ENCODE measurements at places on chromosomes 2 and 18.

DNA sequence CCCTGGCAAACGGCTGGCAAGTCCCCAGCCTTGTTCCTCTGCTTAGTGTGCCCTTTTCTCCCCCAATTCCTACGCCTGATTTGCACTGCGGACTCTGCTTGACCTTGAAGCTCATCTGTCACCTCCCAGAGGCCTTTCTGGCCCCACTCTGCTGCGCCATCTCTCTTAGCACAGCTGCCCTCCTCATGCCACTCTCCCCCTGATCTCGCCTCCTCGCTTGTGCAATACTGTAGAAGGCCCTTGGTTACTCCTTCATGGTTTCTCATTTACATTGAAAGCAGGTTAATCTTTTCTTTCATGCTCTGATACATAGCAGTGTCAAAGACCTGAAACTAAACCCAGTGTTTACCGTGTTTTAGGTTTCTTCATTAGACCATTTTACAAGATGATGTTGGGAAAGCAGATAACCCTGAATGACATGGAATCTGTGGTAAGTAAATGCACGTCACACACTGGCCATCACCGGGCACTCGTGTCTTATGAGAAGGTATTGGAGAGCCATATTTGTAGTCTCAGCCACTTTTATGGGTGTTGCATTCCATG is 258.8 kb downstream of the ALPK2 start:
- DNase-seq = no peak

- DNase-seq = no peak
These were observed 5.2 kb downstream of the CCBE1 start for GRCh38 chr18:59691996-59692395.

GRCh38 chr2:174025271-174026121 is 60.3 kb upstream of the SP3 start:
- no peak for DNase-seq

DNA sequence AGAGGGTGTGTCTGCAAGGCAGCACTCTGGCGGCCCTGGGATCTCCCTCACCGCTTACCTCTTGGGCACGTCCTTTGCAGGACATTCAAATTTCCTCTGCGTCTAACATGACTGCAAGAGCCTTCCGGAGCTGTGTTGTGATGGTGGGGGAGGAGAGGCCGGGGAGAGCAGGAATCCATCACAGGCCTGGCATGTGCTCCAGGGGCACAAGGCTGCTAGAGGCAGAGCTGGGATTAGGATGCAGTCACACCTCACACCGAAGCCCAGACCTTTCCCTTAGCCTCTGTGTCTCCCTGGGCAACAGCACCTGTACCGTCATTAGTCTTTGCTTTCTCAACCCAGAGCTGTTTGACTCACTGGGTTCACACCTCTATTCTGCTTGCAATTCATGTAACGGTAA is 111.3 kb downstream of the CMPK2 start:
- no peak for DNase-seq

- no peak for DNase-seq
These were observed 22.7 kb downstream of the MPPE1 start for GRCh38 chr18:11885278-11885947.

DNA sequence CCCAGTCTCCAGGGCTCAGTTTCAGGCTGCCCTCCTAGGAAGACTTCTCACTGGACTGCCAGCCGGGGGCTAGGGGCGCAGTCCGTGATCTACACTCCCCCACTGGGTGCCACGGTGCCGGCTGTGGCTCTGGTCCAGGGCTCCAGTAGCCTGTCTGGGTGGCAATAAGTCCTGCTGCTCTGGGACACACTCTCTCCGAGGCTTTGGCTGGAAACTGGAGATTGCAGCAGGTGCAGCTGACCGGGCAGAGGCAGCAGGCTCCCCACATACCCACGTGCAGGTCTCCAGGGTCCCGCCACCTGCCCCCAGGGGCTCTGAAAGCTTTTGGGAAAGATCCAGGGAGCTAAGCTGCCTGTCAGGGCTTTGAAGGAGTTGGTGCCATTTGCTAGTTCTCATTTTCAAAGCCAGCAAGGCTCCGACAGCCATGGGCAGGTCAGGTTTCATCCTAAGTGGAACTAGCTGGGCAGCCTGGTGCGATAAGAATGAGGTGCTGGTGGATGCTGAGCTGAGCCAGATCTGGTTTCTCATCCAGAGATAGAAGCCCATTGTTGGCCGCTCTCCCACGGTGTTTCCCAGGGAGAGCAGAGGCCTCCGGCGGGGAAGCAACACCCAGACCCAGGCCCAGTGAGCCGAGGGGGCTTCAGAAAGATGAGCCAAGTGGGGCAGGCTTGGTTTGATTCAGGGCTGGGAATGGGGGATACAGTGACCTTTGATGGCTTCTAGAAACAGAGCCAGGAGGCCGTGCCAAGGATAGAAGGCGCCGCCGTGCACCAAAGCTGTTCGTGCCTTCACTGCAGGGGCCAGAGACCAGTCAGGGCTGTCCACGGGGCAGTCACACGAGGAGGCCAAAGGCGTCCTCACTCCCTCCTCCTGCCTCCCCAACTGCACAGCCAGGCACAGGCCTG is 141.7 kb upstream of the GPC1 start:
- no peak for DNase-seq

DNA sequence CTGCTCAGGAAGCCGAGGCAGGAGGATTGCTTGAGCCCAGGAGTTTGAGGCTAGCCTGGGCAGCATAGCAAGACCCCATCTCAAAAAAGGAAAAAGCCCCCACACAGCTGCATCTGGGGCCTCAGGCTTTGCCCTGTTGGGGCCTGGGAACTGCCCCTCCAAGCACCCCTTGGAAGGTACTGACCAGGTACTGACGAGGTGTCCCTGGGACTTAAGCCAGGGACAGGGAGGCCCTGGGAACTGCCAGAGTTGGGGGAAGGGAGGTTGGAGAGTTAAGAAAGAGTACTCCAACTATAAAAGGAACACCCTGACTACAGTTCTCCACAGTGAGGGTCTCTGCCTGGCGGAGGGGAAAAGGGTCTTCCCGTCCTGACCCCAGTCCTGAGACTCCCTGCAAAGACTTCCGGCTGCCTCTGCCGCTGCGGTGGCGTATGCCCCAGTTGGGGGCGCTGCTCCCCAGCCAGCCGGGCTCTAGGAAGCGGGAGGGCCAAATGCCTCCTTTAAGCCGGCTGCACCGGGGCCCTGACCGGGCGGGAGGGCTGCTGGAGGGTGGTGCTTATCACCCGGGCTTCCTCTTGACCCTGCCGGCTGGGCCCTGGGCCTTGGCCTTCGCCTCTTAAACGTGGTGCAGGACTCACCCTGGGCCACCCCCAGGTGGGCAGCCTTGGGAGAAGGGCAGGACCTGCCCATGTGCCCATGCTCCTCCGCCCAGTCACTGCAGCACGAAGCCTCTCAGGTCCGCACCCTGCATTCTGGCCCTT is 12.8 kb downstream of the SLC30A3 start:
- no peak for DNase-seq

DNA sequence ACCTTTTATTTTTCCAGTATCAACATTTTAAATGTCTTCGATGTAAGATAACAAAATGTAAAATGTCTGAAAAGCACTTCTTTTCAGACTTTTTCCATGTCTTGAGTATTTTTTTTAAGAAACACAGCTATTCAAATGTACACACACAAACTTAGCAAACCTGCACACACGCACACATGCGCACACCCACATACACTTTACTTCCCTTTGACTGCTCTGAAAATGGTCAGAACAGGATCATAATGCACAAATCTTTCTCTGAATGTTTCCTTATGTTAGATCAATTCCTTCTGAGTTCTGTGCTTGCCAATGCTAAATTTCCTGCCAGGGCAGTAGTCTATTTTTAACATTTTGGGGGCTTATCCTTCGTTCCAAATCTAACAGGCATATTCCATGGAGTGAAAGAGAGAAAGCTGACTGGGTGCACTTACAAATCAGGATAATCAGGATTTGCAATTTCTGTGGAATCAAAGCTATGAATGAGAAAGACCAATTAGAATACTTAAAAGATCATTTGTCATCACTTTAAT is 136.3 kb downstream of the ZEB2 start:
- DNase-seq = no peak

DNA sequence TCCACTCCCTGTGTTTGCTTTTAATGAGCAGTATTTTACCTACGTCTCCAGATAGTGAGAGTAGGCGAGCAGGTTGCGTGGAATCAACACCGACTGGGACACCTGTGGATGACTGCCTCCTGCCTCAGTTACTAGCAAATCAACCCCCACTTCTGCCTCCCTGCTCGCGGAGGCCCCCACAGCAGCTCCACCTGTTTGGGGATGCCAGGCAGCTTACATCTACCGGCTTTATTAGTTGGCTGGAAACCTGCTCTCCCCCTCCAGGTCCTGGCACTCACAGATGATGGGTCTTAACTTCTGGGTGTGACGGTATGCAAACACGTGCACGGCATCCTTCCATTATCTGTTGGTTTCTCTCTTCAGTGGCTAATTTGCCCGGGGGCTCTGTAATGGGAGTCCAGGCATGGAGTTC is 164.4 kb upstream of the SESTD1 start:
- DNase-seq = no peak

- no peak for DNase-seq
These were observed 71.5 kb downstream of the KCNS3 start for GRCh38 chr2:17950006-17950405.

GRCh38 chr2:238915196-238915595 is 67.3 kb downstream of the TWIST2 start:
- no peak for DNase-seq

- no peak for DNase-seq
These were observed 336.5 kb upstream of the ST6GAL2 start for GRCh38 chr2:107222466-107222865.

DNA sequence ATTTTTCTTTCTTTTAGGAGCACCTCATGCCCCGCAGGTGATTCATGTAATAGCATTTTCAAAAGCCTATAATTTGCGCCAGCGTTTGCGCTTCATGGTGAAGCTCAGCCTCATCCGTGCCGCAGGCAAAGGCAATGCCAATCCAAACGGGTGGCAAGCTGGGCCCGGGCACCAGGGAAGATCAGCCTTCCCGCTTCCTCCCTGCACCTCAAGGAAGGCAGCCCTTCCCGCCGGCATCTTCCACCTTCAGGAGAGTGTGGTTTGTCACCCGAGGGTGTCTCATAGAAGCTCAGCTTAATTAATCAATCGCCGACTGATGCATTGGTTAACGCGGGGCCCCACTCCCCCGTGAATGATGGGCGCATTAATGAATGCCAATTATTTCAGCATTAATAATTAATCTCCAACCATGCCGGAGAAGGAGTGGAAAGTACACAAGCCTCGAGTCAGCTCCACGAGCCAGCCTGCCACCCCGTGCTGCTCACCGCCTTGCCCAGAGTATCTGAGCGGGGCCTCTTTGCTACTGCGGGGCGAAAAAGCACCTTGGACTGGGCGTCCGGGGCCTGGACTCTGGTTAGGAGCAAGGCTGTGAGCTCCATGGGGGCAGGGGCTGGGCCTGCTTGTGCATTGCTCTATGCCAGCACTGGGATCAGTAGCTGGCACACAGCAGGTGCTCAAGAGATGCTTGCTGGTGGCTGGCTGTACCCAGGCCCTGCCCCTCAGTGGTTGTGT is 13.0 kb downstream of the INHBB start:
- DNase-seq = no peak

DNA sequence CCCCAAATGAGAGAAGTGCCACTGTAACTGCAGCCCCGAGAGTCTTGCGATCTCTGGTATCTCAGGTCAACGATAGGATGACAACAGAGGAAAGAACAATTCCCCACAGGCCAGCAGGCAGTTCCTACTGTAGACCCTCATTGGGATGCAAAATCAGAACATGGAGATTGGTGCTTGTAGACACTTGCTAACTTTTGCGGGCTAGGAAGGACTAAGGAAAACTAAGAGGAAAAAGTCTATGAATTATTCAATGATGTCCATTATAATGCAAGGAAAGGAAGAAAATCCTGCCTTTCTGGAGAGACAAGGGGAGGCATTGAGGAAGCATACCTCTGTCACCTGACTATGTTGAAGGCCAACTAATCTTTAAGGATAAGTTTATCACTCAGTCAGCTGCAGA is 51.9 kb upstream of the CWC22 start:
- DNase-seq = no peak

DNA sequence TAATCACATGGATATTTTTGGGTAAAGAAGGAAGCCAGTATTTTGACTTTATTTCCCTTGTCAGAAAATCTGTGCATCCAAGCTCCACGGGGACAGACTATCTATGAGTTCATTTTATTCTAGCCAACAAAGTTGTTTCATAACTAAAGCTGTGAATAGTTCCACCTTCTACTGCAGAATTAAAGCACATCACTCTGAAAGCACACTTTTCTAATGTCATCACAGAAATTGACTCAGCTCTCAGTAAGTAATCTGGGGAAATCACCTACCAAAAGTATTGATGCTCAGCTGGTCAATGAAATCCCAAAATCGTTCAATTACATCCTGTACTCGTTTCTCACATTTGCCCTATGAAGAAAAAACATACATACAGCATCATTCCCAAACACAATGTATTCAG is 19.1 kb downstream of the IAH1 start:
- no peak for DNase-seq

DNA sequence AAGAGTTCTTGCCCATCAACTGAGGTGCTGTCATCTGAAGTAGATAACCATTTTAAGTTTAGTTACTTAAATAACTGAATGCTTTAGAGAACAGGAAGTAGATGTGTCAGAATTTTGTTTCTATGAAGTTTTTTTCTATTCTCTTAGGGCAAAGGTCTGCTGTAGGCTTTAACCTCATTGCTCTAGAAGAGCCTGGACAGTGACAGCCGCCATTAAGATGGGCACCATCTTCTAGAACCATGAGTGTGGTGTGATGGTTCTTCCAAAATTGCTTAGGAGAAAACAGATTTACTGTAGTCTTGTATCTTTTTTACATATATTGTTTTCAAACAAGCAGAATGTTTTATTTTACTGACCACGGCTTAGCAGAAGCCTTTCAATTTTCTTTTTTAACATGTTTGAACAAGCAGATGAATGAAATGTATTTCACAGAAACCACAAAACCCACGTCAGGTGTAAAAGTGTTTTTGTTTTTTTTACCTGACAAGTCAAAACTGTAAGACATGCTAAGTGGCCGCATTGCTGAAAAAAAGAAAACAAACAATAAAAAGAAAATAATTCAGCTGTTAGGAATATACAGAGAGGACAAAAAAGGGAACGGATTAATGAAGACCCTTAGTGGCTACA is 77.9 kb downstream of the PRELID3A start:
- no peak for DNase-seq

- DNase-seq = no peak
These were observed 373.5 kb upstream of the CHST9 start for GRCh38 chr18:27558388-27559155.

DNA sequence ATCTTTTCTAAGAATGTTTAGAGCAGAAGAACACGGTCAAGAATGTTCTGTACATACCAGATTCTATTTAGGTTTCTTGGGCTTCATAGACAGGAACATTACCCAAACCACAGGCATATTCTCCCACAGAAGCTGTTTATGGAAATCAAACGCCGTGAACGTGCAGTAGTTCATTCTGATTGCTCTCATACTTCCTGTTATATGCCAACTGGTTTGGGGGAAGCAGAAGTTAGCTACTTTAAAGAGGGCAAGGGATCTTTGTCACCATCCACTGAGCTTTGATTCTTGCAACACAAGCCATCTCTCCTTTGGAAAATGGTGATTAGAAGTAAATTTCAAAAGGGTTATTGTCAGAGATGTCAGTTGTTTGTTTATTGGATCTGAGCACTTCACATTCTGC is 182.2 kb upstream of the NRP2 start:
- DNase-seq = no peak
